ENCODE measurements at places on chromosomes 5 and 9.

DNA sequence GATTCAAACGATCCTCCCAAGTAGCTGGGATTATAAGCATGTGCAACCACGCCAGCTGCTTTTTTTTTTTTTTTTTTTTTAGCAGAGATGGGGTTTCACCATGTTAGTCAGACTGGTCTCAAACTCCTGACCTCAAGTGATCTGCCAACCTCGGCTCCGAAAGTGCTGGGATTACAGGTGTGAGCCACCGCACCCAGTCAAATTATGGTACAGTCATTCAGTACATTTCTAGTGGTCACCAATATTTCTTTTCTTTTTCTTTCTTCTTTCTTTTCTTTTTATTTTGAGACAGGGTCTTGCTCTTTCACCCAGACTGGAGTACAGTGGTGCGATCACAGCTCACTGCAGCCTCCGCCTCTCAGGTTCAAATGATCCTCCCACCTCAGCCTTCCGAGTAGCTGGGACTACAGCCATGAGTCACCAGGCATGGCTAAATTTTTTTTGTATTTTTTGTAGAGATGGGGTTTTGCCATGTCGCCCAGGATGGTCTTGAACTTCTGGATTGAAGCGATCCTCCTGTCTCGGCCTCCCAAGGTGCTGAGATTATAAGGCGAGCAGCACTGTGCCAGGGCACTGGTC, 25.4 kb upstream of the DCP2 start:
- H3K36me3 ChIP-seq: no peaks in the 10 kb centered on the region
- no peaks in the 10 kb centered on the region for H3K27me3 ChIP-seq
- DNase-seq: no peak
- H3K4me3 ChIP-seq: no peak overlapping the region
- no peak overlapping the region for H3K27ac ChIP-seq
- no peaks in the 10 kb centered on the region for H3K4me1 ChIP-seq

DNA sequence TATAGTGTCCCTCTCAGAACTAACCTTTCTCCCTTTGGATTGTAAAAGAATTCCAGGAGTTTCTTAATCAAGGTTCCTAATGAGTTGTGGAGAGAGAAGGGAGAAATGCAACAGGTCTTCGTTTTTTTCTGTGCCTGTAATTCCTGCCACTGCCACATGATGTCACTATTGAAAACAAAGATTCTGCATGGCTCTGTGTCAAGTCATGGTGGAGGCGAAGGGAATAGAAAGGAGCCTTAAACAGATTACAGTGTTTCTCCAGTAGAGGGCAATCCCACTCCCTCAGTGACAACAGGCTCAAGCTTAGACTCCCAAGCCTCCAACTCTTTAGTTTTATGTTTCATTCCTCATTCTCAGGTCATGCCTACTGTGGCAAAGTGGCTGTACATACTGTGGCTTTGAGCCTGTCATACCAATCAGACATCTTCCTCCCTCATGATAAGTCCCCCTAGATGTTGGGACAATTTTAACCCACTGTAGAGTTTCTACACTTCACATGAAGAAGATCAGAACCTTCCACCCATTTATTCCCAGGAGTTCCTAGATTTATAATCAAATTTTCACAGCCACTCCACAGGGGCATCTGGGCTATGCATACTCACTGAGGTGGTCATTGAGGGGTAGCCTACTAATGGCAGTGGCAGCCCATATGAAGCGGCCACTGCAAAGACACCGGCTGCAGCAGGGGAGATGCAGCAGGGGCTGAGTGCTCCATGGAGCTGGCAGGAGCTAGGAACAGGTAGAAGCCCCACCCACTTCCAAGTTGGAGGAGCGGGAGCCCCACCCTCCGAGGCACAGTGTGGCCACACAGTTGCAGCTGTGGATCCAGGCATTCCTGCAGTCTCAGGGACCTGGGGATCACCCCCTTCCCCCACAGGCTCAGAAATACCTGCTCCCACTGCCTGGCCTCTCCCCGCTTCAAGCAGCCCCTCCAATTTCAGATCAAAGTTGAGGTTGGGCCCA, 97.4 kb upstream of the TRIM32 start:
- no peak overlapping the region for H3K27ac ChIP-seq
- no peaks in the 10 kb centered on the region for H3K4me1 ChIP-seq
- H3K36me3 ChIP-seq: no peaks in the 10 kb centered on the region
- H3K27me3 ChIP-seq: no peaks in the 10 kb centered on the region
- DNase-seq: peak; percentile 4
- no peak overlapping the region for H3K4me3 ChIP-seq

GRCh38 chr9:131060900-131061630, 35.3 kb upstream of the AIF1L start:
- no peak overlapping the region for H3K4me3 ChIP-seq
- no peaks in the 10 kb centered on the region for H3K36me3 ChIP-seq
- H3K27ac ChIP-seq: no peak overlapping the region
- no peaks in the 10 kb centered on the region for H3K4me1 ChIP-seq
- DNase-seq: no peak

DNA sequence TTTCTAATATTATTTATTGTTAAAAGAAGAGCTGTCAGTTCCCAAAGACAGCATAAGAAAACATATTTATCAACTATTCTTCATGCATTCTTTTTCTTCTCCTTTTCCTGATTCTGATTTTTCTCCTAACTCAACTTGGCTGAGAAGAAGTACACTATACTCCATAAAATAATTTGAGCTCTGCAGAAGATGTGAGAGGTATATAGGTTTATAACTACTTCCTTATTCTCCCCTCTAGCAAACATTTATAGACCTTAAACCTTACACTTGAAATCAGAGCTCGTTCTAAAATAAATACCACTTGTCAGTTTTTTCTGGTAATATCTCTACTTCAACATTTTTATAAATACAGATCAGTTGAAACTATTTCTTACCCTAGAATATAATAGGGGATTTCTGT, 724.8 kb upstream of the GRAMD2B start:
- no peaks in the 10 kb centered on the region for H3K4me1 ChIP-seq
- H3K36me3 ChIP-seq: no peaks in the 10 kb centered on the region
- no peak for DNase-seq
- H3K27ac ChIP-seq: no peak overlapping the region
- no peaks in the 10 kb centered on the region for H3K27me3 ChIP-seq

DNA sequence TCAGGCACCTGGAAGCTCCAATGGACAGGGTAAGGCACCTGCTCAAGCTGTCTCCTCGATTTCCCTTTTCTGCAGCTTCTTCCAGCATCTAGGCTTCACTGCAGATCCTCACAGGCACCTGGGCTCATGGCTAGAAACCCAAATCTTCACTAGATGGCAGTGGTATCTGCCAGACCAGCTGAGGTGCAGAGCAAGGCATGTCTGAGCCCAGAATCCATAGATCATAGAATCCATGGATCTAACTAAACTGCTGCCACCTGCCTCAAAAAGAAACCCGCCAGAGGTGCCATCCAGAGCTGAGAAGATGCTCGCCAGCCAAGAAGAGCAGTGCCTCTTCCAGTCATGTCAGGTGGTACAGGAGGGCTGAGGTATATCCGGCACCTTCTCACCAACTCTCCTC, 6.9 kb downstream of the SHC3 start:
- no peak for DNase-seq
- no peaks in the 10 kb centered on the region for H3K4me1 ChIP-seq
- no peaks in the 10 kb centered on the region for H3K36me3 ChIP-seq
- no peak overlapping the region for H3K27ac ChIP-seq

DNA sequence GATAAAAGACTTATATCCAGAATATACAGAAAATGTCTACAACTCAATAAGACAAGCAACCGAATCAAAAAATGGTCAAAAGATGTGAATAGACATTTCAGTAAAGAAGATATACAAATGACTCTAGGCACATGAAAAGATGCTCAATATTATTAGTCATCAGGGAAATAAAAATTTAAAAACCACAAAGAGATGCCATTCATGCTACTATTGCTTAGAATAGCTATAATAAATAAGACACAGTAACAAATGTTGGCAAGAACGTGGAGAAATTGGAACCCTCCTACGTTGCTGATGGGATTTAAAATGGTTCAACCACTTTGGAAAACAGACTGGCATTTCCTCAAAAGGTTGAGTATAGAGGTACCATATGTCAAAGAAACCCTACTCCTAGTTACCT, 39.8 kb downstream of the POLK start:
- H3K4me3 ChIP-seq: no peak overlapping the region
- no peaks in the 10 kb centered on the region for H3K4me1 ChIP-seq
- no peaks in the 10 kb centered on the region for H3K36me3 ChIP-seq
- H3K27me3 ChIP-seq: no peaks in the 10 kb centered on the region
- no peak overlapping the region for H3K27ac ChIP-seq

- H3K27me3 ChIP-seq: no peaks in the 10 kb centered on the region
- H3K4me1 ChIP-seq: no peaks in the 10 kb centered on the region
- DNase-seq: no peak
- no peaks in the 10 kb centered on the region for H3K36me3 ChIP-seq
Measured at GRCh38 chr9:121955649-121956048, 137.5 kb downstream of the TTLL11 start.

DNA sequence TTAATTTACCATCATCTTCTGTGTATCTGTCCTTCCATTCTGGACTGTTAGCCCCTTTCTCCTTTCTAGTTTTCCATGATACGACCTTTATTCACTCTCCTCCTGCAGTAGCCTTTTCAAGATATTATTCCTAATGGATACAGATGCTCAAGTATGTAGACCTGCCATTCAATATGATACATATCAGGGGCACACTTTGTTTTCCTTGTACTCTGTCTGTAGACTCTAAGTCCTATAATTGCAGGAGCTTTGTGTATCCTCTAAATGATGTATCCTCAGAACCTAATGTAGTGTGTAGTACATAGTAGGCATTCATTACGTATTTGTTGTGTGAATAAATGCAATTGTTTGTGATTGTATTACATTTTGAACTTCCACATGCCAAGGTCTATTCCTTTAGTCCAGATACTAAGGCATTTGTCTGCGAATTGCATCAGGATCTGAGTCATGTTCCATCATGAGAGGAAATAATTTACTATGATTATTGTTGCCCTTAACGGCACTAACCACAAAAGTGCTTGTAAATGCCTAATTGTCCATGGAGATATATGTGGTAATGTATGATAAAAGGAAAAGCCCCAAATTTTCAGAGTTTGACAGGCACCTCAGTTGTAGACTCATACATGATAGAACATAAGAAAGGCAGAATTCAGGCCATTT, 57.1 kb upstream of the IZUMO3 start:
- no peak overlapping the region for H3K27ac ChIP-seq
- no peak overlapping the region for H3K4me3 ChIP-seq
- H3K4me1 ChIP-seq: no peaks in the 10 kb centered on the region
- H3K36me3 ChIP-seq: no peaks in the 10 kb centered on the region
- no peak for DNase-seq

- no peak overlapping the region for H3K4me3 ChIP-seq
- H3K4me1 ChIP-seq: no peaks in the 10 kb centered on the region
- H3K27me3 ChIP-seq: peaks cover 10% of the 10 kb centered on the region
Measured at GRCh38 chr5:136094913-136095641, 37.6 kb upstream of the SMAD5 start.

- H3K27me3 ChIP-seq: no peaks in the 10 kb centered on the region
- no peak overlapping the region for H3K4me3 ChIP-seq
- H3K4me1 ChIP-seq: peaks cover 9% of the 10 kb centered on the region
- H3K27ac ChIP-seq: no peak overlapping the region
- no peak for DNase-seq
Measured at GRCh38 chr5:107486489-107486888, 184.2 kb downstream of the EFNA5 start.

- H3K4me3 ChIP-seq: no peak overlapping the region
- H3K36me3 ChIP-seq: peaks cover 22% of the 10 kb centered on the region
- no peak for DNase-seq
- no peaks in the 10 kb centered on the region for H3K27me3 ChIP-seq
Measured at GRCh38 chr9:20989923-20990341, 41.5 kb downstream of the HACD4 start.

- no peaks in the 10 kb centered on the region for H3K36me3 ChIP-seq
- no peaks in the 10 kb centered on the region for H3K4me1 ChIP-seq
- no peaks in the 10 kb centered on the region for H3K27me3 ChIP-seq
- H3K27ac ChIP-seq: no peak overlapping the region
- DNase-seq: no peak
- H3K4me3 ChIP-seq: no peak overlapping the region
Measured at GRCh38 chr5:146892231-146892630, 13.7 kb upstream of the PPP2R2B start.

GRCh38 chr5:56856541-56857178, 41.3 kb downstream of the MAP3K1 start:
- H3K36me3 ChIP-seq: no peaks in the 10 kb centered on the region
- H3K27me3 ChIP-seq: no peaks in the 10 kb centered on the region
- no peak overlapping the region for H3K27ac ChIP-seq
- DNase-seq: no peak
- H3K4me1 ChIP-seq: no peaks in the 10 kb centered on the region

- DNase-seq: no peak
- H3K27ac ChIP-seq: no peak overlapping the region
- H3K4me1 ChIP-seq: no peaks in the 10 kb centered on the region
Measured at GRCh38 chr5:1204693-1205242, 3.4 kb downstream of the SLC6A19 start.

DNA sequence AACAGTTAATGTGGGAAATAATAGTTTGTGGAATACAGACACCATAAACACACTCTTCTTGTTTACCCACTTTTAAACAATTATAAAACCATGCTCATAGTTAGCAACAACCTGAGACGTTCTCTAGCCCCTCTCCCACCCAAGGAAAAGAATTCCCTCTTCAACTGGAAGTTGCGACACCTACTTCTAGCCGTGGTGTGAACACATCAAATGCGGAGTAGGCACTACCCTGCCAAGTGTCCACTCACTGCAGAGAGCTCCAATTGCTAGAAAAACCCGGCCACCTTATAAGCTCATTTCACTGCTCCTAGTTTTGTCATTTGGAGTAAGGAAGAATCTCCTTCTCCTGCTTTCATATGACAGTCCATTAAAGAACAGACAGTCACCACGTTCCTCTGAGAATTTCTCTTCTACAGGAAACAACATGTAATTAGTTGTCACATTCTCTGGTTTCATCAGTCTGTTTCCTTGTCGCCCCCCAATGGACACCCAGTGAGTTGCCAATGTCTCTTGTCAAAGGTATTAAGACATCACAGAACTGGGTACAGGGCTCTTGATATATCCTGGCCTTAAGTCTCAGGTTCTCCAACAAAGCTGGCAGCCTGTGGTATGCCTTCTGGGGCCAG, 47.3 kb downstream of the PRLR start:
- no peaks in the 10 kb centered on the region for H3K27me3 ChIP-seq
- no peaks in the 10 kb centered on the region for H3K36me3 ChIP-seq
- H3K4me3 ChIP-seq: no peak overlapping the region
- no peaks in the 10 kb centered on the region for H3K4me1 ChIP-seq
- DNase-seq: no peak

GRCh38 chr5:179333796-179334761, 11.2 kb downstream of the ADAMTS2 start:
- no peak overlapping the region for H3K27ac ChIP-seq

DNA sequence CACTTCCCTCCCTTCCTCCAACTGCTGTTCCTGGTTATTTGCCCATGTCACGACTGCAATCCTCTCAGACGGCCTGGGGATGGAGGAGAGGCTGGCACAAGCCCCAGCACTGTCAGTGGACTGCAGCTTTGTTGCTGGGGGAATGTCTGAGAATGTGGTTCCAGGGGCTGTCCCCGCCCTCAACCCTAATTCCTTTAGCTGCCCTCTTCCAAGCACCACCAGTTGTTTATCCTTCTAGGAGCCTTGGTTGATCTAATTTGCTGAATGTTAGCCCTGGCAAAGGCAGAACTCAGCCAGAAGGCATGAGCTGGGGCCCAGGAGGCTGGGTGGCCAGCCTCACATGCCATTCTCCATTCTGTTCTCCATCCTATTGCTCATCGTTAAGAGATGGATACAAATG, 51.6 kb downstream of the ADAM19 start:
- no peak overlapping the region for H3K4me3 ChIP-seq
- H3K27ac ChIP-seq: no peak overlapping the region
- H3K4me1 ChIP-seq: peaks cover 7% of the 10 kb centered on the region

GRCh38 chr9:4486176-4486575, 4.1 kb upstream of the SLC1A1 start:
- no peak for DNase-seq
- no peak overlapping the region for H3K4me3 ChIP-seq
- no peaks in the 10 kb centered on the region for H3K36me3 ChIP-seq

GRCh38 chr5:93277051-93277450, 304.0 kb downstream of the NR2F1-AS1 start:
- H3K27me3 ChIP-seq: no peaks in the 10 kb centered on the region
- no peak overlapping the region for H3K27ac ChIP-seq
- H3K4me1 ChIP-seq: no peaks in the 10 kb centered on the region

All from thymus (tissue), 14 donors.